ENCODE measurements at places on chromosomes 6 and 20. TPM values are rescaled to one million over a fixed set of nuclear protein-coding genes. Genes with fewer than 3 reads are reported as not detected.

DNA sequence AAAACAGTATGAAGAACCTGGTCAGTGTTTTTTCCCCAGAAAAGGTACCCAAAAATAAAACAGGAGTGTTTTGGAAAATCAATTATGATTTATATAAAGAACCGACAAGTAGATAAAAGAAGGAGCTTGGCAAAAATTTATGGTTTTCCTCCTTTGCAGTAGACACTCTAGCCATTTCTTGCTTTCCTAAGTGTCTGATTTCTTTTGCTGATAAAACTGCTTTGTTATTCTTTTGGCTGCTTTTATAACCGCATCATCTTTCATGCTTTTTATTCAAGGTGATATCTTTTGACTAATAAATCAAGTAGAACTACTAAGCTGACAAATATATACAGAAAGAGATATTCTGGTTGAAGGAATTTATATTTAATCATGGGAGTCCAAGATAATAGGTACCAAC is 16.6 kb downstream of the ATG5 start:
- DNase-seq, result no peak

DNA sequence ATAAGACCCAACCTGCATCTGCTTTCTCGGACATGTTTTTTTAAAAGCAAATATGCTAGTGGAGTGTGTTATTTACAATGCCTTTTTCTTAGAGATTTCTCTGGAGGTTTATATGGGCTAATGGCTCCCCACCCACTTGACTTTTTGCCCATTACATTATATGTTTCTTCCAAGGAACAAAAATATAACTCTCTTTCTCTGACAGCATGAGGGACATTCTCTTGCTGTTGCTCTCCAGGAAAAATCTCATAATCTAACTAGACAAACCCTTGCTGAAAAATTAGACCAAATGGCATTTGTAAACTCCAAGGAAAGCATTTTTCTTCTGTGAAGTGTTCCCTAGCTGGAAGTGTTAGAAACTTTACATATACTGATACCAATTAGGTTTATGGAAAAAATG is 213.7 kb downstream of the PRL start:
- DNase-seq, result no peak

GRCh38 chr20:41277049-41277448 is 40.5 kb downstream of the ZHX3 start:
- no peak for DNase-seq

GRCh38 chr20:48706710-48707365 is 121.0 kb downstream of the PREX1 start:
- DNase-seq, result no peak

Gene C20orf144
- polyA plus RNA-seq, result 0.13 TPM

Gene GPX5
- polyA plus RNA-seq, result not detected

GRCh38 chr20:43925215-43925614 is 10.6 kb downstream of the TOX2 start:
- no peak for DNase-seq

DNA sequence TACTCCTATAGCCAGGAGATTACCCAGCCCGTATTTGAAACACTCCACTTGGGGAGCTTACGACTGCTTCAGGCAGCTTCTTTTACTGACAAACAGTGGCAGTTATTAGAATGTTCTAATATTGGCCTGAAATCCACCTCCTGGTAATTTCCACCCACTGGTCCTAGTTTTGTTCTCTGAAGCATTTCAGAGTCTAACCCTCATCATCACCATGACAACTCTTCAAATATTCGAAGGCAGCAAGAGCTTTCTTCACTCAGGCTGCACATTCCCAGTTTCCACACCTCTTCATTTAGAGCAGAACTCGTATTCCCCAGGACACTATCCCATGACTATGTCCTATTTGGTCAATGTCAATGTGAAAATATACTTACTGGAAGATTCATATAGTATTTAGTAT is 325.6 kb downstream of the UBE3D start:
- no peak for DNase-seq

- no peak for DNase-seq
Measured at GRCh38 chr6:127120023-127120786, 1.7 kb downstream of the RSPO3 start.

- DNase-seq, result no peak
Measured at GRCh38 chr6:3418496-3419060, 38.3 kb downstream of the SLC22A23 start.
